Metanephros (tissue), 2 donors: ENCODE measurements at places on chromosomes 7 and 10. TPM values are rescaled to one million over a fixed set of nuclear protein-coding genes. Genes with fewer than 3 reads are reported as not detected.

Gene CLCN1
- total RNA-seq, result 3.9 TPM

Gene POLD2
- 77.7 TPM for total RNA-seq

Gene FAM13C
- total RNA-seq, result 16.3 TPM

Gene OR2F2
- total RNA-seq, result not detected

Gene RBP3
- not detected for total RNA-seq

Gene SPDYE8
- total RNA-seq, result not detected

Gene TRIM4
- 28.1 TPM for total RNA-seq

Gene PPP1R17
- not detected for total RNA-seq

Gene NSUN6
- 26.9 TPM for total RNA-seq

Gene UNC5B
- total RNA-seq, result 44.9 TPM

Gene ASB10
- 3.4 TPM for total RNA-seq

Gene KMT2E
- total RNA-seq, result 142 TPM

Gene FGL2
- 97.6 TPM for total RNA-seq
